ENCODE measurements at places on chromosomes 4 and X.

DNA sequence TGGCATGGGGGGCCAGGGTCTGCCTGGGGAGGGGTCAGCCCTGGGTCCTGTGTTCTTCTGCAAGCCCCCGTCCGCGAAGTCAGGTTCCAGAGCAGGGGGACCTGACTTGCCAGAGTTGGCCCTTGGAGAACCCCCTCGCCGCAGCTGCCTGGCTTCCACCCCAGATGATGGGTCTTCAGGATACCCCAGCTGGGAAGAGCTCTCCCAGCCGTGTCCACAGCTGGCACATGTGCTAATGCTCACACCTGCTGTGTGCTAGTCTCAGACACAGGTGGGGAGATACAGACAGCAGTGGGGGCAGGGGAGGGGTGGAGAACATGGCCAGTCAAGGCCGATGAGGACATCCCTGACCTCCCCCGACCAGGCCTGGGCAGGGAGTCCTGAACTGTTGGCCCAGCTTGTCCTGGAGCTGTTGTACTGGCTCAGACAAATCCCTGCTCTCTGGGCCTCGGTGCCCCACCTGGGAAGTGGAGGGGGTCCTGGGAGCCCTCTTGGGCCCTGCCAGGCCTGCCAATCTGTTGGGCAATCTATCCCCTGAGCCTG, 3.5 kb downstream of the ADRA2C start:
- DNase-seq = no peak

DNA sequence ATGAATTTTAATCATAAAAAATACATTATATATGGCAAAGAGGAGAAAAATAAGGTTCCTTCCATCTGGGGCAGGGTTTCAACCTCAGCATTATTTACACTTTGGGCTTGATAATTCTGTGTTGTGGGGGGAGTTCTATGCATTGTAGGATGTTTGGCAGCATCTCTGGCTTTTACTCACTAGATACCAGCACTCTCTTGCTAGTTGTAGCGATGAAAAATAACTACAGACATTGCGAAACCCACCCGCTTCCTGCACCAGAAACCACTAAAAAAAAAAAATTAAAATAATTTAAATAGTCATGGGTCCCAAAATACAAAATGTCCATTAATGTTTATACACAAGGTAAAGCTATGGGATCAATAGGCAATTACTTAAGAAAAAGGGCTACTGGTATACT, 52.7 kb downstream of the PPP3CA start:
- DNase-seq = no peak

DNA sequence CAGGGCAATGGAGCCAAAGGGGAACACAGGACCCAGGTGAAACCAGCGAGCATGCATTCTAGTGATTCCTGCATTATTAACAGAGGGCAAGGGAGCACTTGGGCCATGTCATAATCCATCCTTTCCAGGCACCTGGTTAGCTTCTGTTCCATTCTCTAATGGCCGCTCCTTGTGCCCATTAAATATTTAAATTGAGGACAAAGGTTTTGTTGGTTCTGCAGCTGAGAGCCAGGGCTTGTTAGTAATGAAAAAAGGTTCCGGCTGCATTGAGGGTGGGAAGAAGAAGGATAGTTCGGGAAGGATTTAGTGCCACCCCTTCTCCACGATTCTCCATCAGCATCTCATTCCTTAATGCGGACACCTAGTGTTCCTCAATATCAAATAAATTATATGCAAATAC, 13.6 kb downstream of the SOD3 start:
- no peak for DNase-seq

GRCh38 chrX:10076765-10077164, 80.0 kb upstream of the CLCN4 start:
- no peak for DNase-seq

DNA sequence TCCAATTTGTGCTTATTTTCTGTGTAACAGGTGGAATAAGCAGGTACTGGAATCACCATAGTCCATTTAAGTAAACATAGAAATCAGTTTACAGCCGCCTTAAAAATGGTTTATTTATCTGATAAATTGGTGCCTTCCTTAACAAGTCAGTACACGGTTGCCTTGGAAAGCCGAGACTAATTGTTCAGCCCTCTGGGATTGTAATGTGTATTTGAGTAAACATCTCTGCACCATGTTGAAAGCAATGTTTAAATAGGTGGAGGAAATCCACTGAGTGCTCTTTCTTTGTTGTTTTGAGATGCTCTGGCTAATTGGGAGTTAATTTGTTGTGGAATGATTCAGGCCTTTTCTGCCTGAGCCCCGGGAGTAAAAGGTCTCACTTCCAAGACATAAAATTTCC, 45.7 kb upstream of the ADRA2C start:
- no peak for DNase-seq

DNA sequence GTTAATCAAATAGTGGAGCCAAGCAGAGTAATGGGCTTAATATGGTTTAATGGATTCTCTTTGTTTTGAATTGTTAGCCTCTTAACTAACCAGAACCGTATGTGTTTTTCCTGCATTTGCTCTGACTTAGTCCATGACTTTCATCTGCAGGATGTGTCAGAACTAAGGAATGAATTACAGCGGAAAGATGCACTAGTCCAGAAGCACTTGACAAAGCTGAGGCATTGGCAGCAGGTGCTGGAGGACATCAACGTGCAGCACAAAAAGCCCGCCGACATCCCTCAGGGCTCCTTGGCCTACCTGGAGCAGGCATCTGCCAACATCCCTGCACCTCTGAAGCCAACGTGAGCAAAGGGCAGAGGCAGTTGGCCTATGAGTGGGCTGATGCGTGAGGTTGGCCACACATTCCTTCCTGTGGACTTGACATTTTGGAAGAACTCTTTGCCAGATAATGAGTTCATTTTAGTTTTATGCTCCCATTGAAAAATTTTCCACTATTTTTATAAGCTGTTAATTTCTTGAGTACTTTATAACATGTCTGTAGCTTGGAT, 9.1 kb downstream of the MED28 start:
- no peak for DNase-seq

DNA sequence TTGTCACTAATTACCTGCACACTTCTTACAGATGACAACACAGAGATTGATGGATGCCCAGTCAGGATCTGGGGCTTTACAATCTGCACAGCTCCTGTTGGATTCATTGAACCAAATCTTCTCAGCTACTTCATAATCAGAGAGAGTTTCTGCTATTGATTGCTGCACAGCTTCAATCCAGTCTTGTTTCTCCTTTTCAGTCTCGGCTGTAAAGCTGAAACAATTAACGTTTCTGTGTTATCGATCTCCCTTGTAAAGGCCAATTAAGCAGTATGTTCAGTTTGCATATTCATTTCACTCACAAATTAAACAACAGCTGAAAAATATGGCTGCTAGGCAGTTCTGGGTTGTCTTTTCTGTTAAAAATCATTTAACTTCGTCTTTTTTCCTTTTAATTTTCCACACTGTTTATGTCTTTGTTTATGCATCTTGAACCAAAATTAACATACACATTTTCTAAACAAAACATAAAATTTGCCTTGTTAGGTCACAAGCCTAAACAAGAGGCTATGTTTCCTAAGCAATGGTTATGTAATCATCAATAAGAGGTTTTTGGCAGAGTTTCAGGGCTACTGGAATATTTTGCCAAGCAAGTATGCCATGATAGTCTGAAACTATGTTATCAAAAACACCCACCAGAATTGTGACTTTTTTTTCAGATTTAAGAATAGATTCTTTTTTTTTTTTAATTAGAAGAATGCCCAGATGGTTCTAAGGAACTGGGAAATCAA, 79.2 kb downstream of the ARAP2 start:
- no peak for DNase-seq

- DNase-seq = no peak
Measured at GRCh38 chrX:119880552-119881437, 9.2 kb downstream of the NDUFA1 start.

Measured in stimulated activated naive CD8-positive, alpha-beta T cell treated with anti-CD3 and anti-CD28 coated beads, Interleukin-15, Interleukin-2, amounts not matched to agents 100 U/mL and 50 U/mL, for 24 hours (primary cell).